Left hindlimb (tissue), 1 donor: ENCODE measurements at places on chromosomes 7 and 10.

GRCh38 chr10:103124420-103125096 lies 68.5 kb downstream of the NT5C2 start:
- DNase-seq = no peak

DNA sequence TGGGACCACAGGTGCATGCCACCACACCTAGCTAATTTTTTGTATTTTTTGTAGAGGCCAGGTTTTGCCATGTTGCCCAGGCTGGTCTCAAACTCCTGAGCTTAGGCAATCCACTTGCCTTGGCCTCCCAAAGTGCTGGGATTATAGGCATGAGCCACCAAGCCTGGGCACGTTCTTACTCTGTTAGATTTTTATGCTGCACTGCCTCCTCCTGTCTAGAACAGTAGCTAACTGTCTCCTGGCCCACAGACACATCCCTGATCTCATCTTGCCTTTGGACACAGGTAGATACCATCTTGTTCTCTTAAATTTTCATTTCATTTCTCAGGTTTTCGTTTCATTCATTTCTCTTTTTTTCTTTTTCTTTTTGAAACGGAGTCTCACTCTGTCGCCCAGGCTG lies 41.1 kb downstream of the BLVRA start:
- no peak for DNase-seq

GRCh38 chr10:117499248-117500105 lies 43.1 kb upstream of the EMX2 start:
- no peak for DNase-seq

- no peak for DNase-seq
Measured at GRCh38 chr7:50614721-50615518, 49.7 kb upstream of the DDC start.

DNA sequence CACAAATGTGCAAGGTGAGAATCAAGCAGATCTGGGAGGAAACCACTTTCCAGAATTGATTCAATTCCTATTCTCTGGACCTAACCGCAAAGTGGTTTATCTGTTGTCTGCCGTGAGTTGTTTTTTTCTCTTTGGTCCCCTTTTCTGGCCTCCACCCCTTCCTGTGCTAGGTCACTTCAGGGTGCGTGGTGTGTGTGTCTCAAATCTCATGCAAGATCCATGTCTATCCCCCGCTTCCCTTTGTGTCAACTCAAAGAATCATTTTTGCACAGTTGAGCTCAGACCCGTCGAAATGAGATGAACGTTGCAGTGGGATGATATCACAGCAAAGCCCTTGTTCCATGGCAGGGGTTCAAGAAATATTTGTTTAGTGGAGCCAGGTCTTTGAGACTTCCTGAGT lies 184.5 kb downstream of the GATA3 start:
- DNase-seq = no peak

- DNase-seq = no peak
Measured at GRCh38 chr7:131630427-131630826, 74.0 kb upstream of the PODXL start.

- DNase-seq = no peak
Measured at GRCh38 chr7:151342102-151342646, 562 bp downstream of the NUB1 start.

GRCh38 chr7:41048771-41049170 lies 654.1 kb downstream of the INHBA start:
- DNase-seq = no peak

DNA sequence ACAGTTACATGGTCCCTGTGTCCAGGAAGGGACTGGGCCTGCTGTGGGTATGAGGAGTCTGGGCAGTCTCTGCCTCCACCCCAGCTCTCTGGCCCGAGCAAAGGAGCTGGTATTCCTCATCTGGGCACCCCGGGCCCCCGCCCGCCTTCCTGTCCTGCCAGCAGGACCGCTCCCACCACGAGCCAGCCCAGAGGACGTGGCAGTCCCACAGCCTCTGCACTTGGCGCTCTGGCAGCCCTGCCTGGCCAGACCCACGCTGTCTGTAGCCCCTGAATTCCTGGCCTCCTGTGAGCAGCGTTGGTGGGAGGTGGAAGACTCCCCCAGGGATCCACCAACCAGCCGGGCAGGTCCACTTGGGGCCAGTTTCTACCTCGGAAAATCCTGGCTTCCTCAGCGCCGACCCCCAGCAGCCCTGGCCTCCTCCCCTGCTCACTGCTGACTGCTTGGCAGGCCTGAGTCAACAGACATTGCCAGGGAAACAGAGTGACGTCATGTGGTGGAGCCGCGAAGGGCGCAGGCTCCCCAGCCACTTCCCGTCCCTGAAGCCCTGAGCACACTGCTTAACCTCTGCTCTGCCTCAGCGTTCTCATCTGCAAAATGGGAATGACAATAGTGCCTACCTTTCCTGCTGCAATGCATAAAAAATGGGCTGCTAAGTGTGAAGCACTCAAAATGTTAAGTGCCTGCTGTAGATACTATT lies 21.6 kb upstream of the LIMK1 start:
- DNase-seq = peak; percentile 80

- DNase-seq = no peak
Measured at GRCh38 chr10:63515002-63515763, 6.0 kb upstream of the REEP3 start.

- no peak for DNase-seq
Measured at GRCh38 chr10:22986771-22987542, 59.1 kb downstream of the ARMC3 start.

- no peak for DNase-seq
Measured at GRCh38 chr10:74910976-74911350, 84.6 kb downstream of the KAT6B start.

- no peak for DNase-seq
Measured at GRCh38 chr7:157347217-157347904, 10.6 kb downstream of the DNAJB6 start.

DNA sequence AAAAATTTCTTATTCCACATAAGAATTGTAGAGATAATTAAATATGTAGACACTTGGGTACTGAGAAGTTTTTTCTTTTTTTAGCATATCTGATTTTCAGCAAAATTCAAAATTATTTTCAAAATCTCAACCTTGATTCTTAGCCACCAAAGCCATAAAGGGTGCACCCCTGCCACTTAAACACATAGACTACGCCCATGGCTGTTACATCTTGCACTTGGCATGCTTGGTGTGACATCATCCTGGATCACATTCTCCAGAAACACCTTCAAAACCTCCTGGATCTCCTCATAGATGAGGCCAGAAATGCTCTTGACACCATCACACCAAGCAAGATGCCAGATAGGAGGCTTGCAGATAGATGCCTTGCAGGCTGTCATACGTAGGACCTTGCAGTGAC lies 89.1 kb upstream of the KLF14 start:
- DNase-seq = no peak

DNA sequence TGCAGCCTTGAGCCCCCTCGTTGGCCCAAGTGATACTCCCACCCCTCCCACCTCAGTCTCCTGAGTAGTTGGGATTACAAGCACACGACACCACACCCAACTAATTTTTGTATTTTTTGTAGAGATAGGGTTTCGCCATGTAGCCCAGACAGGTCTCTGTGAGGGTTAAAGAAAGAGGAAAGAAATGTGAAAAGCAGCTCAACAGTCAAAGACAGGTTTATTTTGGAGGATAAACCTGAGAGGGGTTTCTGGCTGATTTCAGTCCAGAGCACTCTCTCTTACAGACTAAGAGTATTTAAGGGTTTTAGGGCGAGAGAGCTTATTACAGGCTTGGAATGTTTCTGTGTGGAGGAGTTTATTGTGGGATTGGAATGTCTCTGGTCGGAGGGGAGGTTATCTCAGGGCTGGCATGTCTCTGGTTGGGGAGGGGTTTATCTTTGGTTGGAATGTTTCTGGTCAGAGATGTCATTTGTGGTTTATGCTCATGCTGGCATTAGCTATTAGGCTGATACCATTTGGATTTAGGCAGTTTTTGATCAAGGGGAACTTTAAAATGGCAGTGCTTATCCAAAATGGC lies 26.1 kb upstream of the SNX10 start:
- DNase-seq = no peak

- no peak for DNase-seq
Measured at GRCh38 chr10:23479798-23480473, 41.1 kb downstream of the OTUD1 start.

DNA sequence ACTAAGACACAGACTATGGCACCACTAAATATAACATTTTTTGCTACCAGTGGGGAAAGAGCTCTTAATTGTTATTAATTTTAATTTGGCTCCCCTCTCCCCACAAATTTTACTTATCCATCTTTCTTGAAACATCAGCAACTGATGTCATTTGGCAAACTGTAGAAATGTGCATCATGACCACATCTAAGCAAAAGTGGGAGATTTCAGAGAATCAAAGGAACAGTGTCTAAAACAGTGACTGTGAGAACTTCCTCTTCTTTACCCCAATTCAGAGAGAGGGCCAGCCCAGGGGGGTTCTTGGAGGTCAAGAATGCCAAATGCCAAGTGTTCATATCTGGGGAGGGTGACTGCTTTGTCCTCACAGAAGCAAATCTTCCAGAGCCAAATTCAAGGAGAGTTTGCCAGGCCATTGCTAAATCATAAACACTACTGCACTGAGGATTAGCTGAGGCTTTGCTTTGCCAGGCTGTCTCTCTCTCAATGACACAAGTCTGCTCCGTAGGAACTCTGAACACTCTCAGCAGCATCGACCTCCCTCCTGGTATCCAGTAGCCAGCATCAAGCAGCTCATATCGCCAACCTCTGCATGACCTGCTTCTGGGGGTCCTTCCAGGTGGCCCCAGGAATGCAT lies 65.6 kb downstream of the ITIH5 start:
- no peak for DNase-seq

DNA sequence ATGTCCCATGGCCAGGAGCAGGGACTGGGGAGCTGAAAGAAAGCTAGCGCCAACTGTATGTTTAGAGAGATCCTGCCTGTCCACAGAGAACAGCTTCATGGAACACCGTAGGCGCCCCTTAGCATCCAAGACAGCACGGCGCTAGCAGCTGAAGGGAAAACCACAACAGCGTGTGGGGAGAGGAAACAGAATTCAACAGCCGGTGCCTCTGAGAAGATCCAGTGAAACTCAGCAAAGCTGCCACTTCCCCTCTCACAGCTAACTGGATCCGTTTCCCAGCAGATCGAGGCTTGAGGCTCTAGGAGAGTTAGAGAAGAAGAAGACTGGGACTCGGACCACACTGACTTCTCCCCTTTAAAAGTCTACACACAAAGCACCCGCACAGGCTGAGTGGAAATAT lies 145.0 kb downstream of the MAD1L1 start:
- DNase-seq = no peak

DNA sequence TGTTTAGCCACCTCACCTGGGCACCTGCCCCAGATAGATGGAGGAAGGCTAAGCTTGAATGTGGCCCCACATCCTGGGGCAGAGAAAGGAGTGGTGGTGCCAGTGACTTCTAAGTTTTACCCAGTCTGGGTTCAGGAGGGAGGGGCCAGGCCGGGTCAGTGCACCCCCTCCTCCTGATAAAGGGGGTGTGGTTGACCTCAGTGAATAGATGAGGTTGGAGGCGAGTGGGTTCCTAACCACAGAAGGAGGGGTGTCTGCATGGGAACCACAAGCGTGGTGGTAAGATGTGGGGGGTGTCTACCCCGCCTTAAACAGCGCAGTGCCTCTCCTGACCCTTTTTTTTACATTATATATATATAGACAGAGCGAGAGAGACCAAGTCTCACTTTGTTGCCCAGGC lies 105.3 kb upstream of the KCTD7 start:
- no peak for DNase-seq

GRCh38 chr7:107614425-107614824 lies 34.4 kb downstream of the BCAP29 start:
- no peak for DNase-seq

DNA sequence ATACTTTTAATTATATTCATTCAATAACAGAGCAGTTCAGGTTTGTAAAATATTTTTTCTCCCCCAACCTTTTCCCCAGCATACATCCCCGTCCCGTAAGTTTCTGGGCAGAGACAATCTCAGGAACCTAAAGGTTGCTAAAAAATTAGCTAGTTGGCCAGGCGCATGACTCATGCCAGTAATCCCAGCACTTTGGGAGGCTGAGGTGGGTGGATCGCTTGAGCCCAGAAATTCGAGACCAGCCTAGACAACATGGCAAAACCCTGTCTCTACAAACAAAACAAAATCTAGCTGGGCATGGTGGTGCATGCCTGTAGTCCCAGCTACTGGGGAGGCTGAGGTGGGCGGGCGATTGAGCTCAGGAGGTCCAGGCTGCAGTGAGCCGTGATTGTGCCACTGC lies 40.2 kb downstream of the TCF7L2 start:
- DNase-seq = no peak

GRCh38 chr10:121735263-121735662 lies 137.0 kb upstream of the FGFR2 start:
- no peak for DNase-seq
